ENCODE measurements at places on chromosomes 12 and 14. TPM values are rescaled to one million over a fixed set of nuclear protein-coding genes. Genes with fewer than 3 reads are reported as not detected.

The TAS2R9 gene
- not detected for total RNA-seq

The CARMIL3 gene
- total RNA-seq: 0.78 TPM

The SLC39A5 gene
- 306 TPM for total RNA-seq

The SSTR1 gene
- 1.3 TPM for total RNA-seq

The INHBC gene
- not detected for total RNA-seq

The RNASE1 gene
- 772 TPM for total RNA-seq

The CLEC12A gene
- total RNA-seq: not detected

The GPR84 gene
- not detected for total RNA-seq

The C12orf57 gene
- total RNA-seq: 302 TPM

The TSPAN11 gene
- total RNA-seq: 0.66 TPM

The NANOG gene
- 0.66 TPM for total RNA-seq

The INSM2 gene
- not detected for total RNA-seq

The TNFAIP2 gene
- total RNA-seq: 75.5 TPM

The GLRX5 gene
- total RNA-seq: 21.5 TPM

The CDC42BPB gene
- 66.2 TPM for total RNA-seq

The TAS2R20 gene
- 2.6 TPM for total RNA-seq

Measured in body of pancreas (tissue), 4 donors.